BE2C (cell line): ENCODE measurements at places on chromosomes 6 and 20.

- no peak for DNase-seq
These were observed 426.3 kb upstream of the NOX3 start for GRCh38 chr6:155881826-155882526.

- no peak for DNase-seq
These were observed 140.0 kb upstream of the SGK1 start for GRCh38 chr6:134457941-134458340.

- peak; percentile 60 for DNase-seq
These were observed 12.2 kb downstream of the MYLK4 start for GRCh38 chr6:2738373-2738979.

DNA sequence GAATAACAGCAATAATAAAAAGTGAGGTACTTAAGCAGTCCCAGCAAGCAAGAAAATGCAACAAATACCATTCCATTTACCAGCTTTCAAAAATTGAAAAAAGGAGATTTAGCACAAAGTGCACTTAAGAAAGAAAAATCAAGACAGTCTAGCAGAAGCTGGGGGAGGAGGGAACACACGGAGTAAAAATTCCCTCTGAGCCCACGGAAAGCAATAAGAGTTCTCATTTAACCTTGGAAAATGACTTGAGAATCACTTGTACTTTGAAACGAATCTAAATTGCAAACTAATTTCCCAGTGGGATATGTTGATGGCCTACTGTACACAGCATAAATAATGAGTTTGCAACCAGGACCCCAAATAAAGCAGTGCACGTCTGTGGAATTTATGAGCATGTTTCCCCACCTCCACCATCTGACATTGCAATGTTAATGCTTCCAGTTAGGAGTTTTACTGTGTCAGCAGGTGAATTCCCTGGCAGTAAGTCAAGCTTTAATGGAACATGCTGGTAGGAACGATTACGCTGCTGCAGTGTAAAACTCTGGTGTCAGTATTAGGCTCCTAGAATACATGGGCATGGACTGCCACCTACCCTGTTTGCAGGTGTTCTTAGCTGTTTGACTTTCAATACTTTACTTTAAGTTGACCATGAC is 386.8 kb downstream of the HDGFL1 start:
- DNase-seq: no peak

- no peak for DNase-seq
These were observed 3.9 kb upstream of the LTV1 start for GRCh38 chr6:143839196-143839595.

DNA sequence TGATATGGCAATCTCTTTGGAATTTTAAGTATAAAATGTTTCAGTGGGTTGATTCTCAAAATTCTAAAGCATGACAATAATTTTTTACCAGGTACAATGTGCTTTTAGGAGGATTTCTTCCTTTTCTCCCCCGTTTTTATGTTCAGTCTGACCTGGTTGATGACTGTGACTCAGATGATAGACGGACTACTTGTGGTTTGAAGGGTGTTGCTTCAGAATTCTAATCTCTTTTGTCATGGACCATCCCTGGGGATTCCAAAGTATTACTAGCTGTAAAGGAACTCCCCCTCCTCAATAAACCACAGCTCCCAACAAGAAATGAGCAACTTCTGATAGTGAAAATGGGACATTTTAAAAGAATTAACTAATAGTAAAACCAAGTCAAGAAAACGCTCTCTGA is 34.9 kb upstream of the TNFAIP3 start:
- DNase-seq: no peak

GRCh38 chr6:87366072-87366827 is 21.6 kb downstream of the C6orf163 start:
- no peak for DNase-seq

GRCh38 chr20:1121429-1121828 is 3.0 kb downstream of the PSMF1 start:
- DNase-seq: no peak
